Activated CD4-positive, CD25-positive, alpha-beta regulatory T cell treated with anti-CD3 and anti-CD28 coated beads, Interleukin-2, amount 50 U/mL, for 16 hours (primary cell): ENCODE measurements at places on chromosomes 1 and 21.

- DNase-seq: no peak
Measured at GRCh38 chr1:83931658-83932253, 67.2 kb downstream of the TTLL7 start.

DNA sequence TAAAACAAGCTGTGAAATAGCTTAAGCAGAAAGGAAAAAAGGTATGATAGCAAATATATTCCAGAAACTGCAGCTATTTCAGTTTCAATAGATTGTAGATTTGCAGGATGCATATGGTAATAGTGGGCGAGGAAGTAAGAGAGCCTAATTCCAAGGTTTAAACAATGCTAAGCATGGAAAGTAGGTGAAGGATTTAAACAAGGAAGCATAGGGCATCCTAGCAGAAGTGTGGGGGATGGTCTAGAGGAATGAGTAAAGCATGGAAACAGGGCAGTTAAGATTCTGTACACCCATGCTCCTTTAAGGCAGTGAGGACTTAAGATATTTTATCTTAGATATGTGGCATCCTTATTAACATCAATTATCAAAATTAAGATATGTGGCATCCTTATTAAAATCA, 2.6 kb downstream of the IVNS1ABP start:
- no peak for DNase-seq

DNA sequence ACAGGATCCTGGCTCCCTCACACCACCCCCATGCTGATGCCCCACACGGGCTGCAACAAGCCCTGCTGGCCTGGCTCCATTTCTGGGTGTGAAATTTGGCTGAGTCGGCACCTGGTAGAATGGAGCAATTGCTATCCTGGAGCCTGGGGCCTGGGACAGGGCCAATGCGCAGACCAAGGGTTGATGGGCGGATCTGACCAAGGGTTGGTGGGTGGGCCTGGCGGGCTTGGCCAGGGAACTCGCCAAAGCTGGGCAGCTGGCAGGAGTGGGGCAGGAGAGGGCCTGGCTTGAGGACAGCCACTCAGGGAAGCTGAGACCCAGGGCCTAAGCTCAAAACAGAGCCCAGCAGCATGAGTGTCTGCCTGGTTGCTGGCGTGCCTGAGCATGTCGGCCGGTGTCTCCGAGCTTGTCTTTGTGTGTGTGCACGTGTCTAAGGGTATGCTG, 70.9 kb upstream of the POU3F1 start:
- DNase-seq: no peak

- DNase-seq: no peak
Measured at GRCh38 chr1:228376262-228376628, 30.4 kb downstream of the TRIM11 start.

DNA sequence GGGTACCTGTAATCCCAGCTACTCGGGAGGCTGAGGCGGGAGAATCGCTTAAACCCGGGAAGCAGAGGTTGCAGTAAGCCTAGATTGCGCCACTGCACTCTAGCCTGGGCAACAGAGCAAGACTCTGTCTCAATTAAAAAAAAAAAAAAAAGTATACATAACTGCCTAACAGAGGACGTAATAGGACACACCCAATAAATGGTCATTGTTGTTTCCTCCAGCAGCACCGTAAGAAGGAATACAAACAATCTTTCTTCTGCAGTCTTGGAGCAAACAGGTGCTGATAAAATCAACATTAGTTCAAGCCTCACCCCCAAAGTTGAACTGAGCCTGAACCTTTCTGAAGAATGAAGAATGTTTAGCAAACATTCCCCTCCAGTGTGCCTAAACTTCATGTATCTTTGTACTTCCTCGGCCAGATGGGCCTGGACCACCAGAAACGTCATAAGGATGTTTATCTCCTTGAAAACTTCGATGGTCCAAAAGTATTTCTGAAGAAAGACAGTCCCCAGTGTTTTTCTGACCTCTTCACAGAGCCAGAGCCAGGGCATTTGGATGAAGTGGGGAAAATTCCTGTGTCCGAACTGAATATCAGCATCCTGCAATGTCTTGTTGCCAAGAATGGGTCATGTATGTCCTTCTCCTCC, 136.8 kb upstream of the F3 start:
- no peak for DNase-seq

DNA sequence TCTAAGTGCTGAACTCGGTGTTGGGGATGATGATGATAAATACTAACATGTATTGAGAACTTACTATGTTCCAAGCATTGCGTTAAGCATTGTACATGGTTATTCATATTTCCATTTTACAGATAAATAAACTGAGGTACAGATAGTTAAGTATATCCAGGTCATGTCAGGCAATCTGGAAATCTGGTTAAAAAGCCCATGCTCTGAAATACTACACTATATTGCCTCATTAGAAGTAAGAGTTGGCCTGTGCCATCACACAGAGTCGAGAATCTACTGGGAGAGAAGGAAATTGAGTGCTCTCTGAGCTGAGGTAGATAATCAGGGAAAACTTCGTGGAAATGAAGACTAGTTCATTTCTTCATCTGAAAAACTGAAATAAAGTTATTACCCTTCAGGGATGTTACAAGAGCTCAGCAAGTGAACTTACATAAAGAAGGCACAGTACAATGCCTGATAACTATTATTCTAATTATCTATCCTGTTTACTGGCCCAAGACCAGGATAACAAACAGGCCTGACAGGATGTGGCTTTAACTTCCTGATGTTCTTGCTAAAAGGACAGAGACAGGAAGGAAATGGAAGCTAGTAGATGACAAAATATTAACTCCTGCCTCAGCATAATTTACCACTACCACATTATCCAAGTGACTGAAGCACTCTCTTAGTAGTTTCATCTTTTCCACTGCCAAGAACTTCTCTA, 85.6 kb downstream of the EPS15 start:
- no peak for DNase-seq

DNA sequence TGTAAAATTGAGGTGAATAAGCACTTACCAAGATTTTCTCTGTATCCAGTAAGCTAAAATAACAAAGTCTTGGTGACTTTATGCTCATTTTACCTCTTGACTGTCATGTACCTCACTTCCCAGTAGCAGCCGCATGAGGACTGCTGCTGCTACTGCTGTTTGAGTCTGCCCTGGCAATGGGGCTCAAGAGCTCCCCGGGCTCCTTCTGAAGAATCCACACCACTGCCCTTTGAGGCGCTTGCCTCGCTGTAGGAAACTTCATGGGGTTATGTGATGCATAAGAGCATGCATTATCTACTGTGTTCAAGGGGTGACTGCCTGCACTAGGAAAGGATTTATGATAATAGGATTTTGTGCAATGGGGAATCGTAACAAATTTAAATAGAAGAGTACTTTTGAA, 113.5 kb downstream of the NTNG1 start:
- no peak for DNase-seq

- no peak for DNase-seq
Measured at GRCh38 chr1:150601540-150601939, 22.1 kb upstream of the MCL1 start.

DNA sequence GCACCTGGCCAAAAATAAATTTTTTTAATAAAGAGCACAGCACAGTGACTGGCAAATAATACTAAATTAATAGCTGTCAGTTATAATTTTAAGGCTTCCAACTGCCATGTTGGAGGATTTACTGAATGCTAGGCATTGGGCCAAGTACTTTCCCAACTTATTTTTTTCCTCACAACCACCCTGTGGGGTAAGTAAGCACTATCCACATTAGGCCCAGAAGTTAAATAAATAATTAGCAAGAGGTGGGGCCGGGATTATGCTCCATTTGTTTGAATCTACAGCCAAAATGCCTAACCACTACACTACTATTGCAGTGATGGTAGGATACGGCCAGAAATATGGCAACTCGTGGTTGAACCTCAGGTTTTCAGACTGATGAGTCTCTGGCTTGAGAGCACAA, 4.6 kb upstream of the TRNAU1AP start:
- no peak for DNase-seq

DNA sequence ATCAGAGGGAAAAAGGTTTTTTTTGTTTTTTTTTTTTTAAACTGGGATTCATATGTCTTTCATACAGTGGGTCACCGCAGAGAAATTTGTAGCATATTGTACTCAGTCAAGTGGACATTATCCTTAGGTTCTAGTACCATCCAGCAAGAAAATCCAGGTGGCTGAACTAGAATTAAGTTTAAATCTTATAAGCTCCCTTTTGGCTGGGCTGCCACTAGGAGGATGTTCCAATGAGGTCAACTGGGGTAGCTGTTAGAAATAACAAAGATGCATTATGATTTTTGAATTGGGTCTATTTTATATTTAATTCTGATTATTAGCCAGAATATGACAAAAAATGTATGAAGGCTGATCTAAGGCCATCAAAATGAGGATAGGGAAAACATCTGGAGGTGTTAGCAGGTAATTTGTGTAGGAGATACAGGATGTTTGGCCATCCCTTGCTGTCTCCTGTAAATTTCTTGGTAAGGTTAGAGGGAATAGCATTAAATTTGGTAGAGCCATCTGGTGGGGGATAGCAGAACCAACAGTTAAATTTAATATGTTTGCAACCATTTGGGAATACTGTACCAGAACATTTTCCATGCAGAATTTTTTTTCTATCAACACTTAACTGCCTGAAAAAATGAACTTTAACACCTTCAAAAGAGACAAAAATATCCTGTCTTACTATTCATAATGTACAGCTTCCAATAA, 568.5 kb upstream of the B3GALT2 start:
- no peak for DNase-seq

- DNase-seq: no peak
Measured at GRCh38 chr1:163290025-163290640, 31.6 kb upstream of the NUF2 start.

DNA sequence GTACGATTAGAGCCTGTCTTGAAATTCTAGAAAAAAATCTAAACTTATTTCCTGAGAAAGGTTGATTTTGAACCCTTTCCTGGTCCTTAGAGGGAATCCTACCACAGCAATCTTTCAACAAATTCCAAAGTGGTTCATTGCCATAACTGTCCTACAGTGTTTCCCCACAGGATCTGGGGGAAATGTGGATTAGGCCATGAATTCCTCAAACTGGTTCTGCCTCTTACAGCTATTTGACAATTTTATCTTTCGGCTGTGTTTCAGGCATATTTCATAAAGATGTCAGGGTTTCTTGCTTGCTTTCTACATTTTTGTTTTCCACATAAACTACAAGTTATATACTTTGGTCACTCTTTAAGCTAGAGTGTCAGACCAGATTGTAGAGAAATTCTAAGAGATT, 544 bp upstream of the ZP4 start:
- DNase-seq: no peak

GRCh38 chr1:36321119-36321951, 2.1 kb downstream of the EVA1B start:
- no peak for DNase-seq

GRCh38 chr1:178933709-178934490, 63.0 kb upstream of the ANGPTL1 start:
- no peak for DNase-seq

- DNase-seq: no peak
Measured at GRCh38 chr21:26788790-26789189, 56.4 kb downstream of the ADAMTS1 start.
